Osteocyte (in vitro differentiated cells): ENCODE measurements at places on chromosomes 4 and X. TPM values are rescaled to one million over a fixed set of nuclear protein-coding genes. Genes with fewer than 3 reads are reported as not detected.

- H3K27me3 ChIP-seq = peaks cover 11% of the 10 kb centered on the region
- H3K4me3 ChIP-seq = no peak overlapping the region
- H3K36me3 ChIP-seq = no peaks in the 10 kb centered on the region
- DNase-seq = no peak
Observed at GRCh38 chrX:153627675-153628111, 19.3 kb upstream of the DUSP9 start.

- no peaks in the 10 kb centered on the region for H3K36me3 ChIP-seq
- H3K27ac ChIP-seq = peak overlapping the region; percentile 58
- no peak for DNase-seq
- H3K4me3 ChIP-seq = no peak overlapping the region
- no peaks in the 10 kb centered on the region for H3K27me3 ChIP-seq
- H3K4me1 ChIP-seq = peaks cover 40% of the 10 kb centered on the region
Observed at GRCh38 chrX:10486373-10486772, 134.0 kb downstream of the MID1 start.

GRCh38 chrX:19765628-19766027, 121.8 kb downstream of the SH3KBP1 start:
- H3K4me1 ChIP-seq = peaks cover 7% of the 10 kb centered on the region
- no peak overlapping the region for H3K27ac ChIP-seq
- H3K4me3 ChIP-seq = no peak overlapping the region
- H3K27me3 ChIP-seq = no peaks in the 10 kb centered on the region

The TLR1 gene
- total RNA-seq = 0.42 and 0.48 TPM in 2 replicates

DNA sequence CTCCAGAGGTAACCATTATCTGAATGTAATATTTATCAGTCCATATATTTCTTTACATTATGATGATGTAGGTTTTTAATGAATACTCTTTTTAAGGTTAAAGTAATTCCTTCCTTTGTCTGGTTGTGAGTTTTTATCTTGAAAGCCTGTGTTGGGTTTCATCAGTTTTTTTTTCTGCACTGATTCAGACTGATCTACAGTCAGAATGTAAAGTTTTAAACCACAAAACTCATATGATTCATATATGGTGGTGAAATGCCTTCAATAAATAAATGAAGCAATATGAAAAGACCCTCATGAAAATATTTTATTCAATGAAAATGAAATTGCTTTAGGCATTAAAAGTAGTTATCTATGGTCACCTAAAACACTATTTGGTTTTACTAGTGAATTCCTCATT, 47.1 kb downstream of the SORBS2 start:
- no peaks in the 10 kb centered on the region for H3K27me3 ChIP-seq
- DNase-seq = no peak
- no peaks in the 10 kb centered on the region for H3K36me3 ChIP-seq
- no peak overlapping the region for H3K27ac ChIP-seq
- no peak overlapping the region for H3K4me3 ChIP-seq
- peaks cover 17% of the 10 kb centered on the region for H3K4me1 ChIP-seq

GRCh38 chr4:142925161-142925560, 79.1 kb upstream of the INPP4B start:
- no peaks in the 10 kb centered on the region for H3K27me3 ChIP-seq
- no peak for DNase-seq
- H3K27ac ChIP-seq = no peak overlapping the region

The ADGRG2 gene
- 0.10 TPM in 1 of 2 replicates, not detected in the other for total RNA-seq
